ENCODE measurements at places on chromosomes 4 and X.

DNA sequence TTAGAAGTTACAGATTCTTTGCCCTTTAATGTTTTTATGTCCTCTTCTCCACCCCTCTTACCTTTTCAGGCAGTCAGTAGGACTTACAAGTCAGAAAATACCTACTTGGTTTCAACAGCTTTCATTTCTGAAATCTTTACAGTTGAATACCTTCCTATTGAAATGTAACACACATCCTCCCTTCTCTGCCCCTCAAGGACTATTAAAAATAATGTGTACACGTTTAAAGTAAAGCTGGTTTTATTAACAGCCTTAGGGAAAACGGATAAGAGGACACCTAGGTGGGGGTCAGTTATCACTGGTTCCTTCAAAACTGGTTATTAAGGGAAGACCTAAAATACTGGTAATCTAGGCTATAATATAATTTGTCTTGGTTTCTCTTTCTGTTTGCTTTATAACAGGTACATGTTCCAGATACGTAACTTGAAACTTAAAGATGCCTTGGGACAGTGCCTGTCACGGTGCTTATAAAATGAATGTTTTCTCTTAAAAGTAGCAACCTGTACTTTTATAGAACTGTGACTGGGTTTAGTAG, 1.8 kb downstream of the CCSER1 start:
- DNase-seq = no peak

DNA sequence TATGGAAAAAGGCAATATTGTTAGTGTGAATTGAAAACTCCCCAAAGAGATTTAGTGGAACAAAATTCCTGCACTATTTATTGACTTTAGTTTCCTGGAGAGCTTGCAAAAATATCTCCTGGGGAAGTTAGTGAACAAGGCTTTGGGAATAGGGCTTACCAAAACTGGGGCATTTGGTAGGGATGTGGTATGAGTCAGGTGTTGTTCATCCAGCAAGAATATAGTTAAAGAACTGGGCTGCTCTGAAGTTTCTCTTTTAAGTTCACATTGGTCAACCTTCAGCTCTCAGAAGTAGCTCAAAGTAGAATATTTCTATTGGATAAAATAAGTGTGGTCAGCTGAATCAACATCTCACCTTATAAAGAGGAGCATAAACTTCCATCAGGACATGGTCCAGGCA, 185.0 kb downstream of the CPE start:
- no peak for DNase-seq

DNA sequence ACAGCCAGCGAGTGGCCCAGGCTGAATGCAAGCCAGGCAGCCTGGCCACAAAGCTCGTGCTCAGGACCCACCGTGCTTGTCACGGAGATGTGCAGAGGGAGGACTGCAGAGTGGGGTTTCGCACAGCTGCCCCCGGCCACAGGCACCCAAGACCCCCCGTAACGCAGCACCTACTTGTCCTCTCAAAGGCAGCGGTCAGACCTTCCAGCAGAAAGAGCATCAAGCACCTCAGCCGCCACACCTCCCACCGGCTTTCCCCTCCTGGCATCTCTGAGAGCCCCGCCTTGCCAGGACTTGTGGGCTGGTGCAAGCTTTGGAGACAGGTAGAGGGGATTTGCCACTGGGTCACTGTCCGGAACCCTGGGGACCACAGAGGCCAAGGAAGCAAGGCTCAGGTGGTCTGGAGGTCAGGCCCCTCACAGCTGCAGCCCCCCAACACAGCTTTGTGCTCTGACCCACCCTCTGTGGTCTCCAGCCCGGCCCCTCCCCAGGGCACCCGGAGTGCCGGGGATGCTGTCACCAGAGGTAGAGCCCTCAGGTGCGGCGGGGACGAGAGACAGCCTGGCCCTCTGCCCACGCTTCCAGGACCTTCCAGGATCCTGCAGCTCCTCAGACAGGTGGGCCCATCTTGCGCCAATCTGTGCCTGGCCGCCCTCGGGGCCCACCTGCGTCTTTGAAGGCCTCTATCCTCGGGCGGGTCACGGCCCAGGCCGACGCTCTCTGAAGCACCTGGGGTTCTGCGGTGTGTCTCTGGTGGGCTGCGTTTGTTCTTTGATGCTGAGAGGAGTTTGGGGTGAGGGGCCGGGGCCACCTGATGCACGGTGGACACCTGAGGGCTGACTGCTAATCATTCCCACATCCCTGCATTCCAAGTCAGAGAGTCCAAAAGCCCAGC, 34.4 kb upstream of the HMX1 start:
- DNase-seq = peak; percentile 14

GRCh38 chrX:125289920-125290319, 29.8 kb upstream of the TEX13C start:
- no peak for DNase-seq

- no peak for DNase-seq
Observed at GRCh38 chr4:30828264-30828926, 108.2 kb downstream of the PCDH7 start.

DNA sequence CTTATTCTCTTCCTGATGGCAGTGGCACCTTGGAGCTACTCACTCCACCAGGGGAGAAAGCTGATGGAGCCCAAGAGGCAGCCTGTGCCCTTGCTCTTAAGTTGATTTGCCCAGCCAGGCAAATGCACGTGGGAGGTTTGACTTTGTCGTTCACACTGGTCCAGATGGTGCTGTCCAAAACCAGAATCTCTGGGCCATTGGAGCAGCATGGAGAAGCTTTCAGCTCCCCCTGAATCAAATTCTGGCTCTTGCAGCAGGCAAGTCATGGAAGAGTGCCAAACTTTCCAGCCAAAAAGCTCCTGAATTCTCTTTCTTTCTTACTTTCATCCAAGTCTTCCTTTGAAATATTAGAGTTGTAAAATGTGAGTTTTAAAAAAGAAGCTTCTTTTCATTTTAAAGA, 970.4 kb downstream of the RPA4 start:
- no peak for DNase-seq

DNA sequence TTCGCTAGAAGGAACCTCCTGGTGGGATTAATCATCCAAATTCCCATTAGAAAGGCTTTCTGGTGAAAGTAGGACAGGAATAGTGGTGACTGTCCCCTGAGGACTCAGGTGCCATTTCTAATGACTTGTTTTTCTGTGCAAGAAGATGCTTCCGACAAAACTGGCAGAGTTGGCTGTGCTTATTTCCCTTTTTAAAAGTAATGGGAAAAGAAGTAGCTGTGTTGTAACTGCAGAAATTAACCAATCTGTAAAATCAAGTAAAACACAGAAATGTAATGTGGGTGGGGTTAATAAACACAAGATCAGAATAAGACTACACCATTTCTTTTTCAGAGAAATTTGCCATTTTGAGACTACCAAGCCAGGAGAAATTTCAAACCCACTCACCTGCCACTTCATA, 55.0 kb upstream of the FAM9B start:
- DNase-seq = no peak

DNA sequence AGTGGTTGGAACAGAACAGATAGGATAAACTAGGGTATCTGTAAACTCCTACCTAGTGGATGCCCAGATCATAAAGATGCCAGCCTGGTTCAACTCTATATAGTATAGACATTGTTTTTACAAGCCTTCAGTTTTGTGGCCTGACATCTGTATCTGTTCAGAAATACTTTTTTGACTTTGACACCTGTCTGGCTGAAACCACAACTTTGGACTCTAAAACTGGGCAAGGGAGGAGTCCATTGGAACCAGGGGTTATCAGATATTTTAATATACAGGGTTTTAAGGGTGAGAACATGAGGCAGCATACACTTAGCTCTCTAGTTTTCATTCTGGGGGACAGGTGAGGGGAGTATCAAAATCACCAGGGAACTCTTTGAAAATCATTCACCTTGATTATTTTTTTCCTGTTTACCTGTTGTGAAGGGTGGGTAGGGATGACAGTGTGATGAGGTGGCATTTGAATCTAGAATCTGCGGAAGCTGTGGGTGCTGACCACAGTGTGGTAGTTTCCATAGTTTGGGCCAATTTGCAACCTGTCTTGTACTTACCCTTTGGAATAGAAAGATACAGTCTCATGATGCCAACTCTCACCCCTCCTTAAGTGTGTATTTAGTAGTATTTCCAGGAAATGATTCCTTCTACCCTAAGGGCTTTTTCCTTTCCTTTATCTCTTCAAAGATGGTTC, 20.6 kb downstream of the GAB1 start:
- no peak for DNase-seq

DNA sequence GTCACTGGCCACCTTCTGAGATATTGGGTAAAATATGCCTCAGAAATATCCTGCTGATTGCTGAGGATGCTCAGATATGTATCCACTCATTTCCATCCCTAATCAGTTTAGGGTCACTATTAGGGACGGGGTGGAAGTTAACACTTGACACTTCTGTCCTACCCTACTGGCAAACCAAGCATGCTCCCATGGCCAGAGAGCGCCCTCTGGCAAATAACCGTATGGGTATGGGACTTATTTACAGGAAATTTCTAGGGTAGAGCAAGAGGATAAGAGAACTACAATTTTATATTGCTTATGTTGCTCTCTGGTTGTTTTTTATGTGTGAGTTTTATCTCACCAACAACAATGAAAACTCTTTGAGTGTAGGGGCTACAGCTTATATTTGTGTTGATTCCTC, 86.8 kb upstream of the TSPAN7 start:
- no peak for DNase-seq

DNA sequence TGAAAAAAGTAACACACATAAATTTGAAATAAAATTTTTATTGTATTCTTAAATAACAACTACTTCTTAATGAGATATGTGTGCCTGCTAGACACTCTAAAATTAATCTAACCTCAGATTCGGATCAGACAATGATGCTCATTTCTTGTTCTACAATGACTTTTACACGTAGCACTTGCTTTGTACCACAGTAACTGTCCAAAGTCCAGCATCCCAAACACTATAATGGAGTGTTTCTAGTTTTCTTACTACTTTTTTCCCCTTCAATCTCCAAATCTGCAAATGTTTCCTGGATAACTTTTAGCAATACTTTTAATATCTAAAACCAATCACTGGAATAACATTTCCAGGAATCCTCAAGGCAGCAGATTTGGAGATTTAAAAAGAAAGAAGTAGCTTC, 75.9 kb downstream of the ADGRA3 start:
- no peak for DNase-seq

DNA sequence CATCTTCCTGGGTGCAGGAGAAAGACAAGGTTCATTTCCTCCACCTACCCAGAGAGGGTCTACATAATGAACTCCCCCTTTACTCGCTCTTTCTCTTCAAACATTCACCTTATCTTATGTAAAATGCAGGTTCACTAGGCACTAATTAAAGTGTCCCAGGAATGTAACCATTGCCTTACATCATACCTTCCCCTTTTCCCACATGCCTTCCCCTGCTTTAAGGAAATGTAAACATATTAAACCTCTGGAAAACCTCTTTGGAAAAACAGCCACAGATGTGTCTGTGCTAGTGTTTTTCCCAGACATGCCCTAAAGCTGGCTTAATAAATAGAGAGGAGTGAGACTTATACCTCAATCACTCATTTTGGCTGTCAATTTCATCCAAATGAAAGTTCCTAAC, 15.8 kb downstream of the TBC1D9 start:
- DNase-seq = no peak

DNA sequence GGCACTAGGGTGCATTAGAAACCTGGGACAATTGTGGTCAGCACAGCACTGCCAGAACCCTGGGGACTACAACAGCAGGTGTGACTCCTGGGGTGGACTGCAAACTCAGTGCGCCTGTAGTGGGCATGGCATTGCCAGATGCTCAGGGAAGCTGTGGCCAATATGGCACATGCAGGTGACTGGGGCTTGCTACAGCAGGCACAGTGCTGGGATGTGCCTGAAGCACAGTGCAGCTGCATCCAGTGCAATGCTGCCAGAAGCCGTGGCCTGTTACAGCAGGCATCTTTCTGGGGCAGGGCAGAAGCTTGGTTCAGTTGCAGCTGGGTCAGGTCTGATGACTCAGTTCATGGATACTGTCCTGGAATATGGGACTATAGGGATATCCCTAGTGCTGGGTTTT, 445.8 kb downstream of the CCSER1 start:
- no peak for DNase-seq

DNA sequence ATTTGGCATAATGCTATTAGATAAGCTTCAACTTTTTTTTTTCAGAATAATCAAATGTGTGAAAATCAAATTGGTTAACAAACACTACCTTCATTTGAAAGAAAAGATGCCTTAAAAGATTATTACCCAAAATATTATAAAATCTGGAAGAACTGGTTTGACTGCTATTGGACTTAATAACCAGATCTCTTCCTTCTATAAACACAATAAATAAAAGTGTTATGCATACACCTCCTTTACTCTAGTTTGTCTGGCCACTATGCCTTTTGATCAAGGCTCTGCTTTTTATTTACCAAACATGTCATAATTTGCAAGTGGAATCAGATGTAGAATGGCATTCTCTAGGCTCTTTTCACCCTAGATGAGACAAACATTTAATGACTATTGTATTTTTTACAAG, 897.3 kb upstream of the EPHA5 start:
- DNase-seq = no peak

DNA sequence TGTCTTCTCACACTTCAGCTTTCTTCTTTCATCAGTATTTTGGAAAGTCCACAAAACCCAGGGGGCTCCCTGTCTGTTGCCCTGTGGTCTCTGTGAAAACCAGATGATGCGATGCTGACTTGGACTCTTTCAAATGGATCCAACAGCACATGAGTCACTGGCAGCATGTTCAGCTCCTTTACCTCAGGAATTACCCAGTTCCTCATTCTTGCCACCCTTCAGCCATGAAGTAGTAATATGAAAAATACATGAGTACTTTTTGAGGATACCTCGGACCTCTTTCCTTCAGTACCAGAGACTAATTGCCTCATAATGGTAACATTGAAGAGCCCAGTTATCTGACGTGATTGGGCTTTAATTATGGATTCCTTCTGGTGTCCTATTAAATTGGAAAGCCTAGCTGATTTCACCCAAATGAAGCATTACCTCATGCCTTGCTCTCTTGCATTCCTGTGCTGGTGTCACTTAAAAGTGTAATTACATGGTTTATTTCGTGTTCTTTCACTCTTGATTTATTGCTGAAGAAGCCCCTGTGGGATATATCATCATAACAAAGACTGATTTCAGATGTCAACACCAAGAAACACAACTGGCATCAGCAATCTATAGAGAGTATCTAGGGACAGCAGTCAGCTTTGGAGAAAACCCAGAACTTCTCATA, 63.4 kb downstream of the NFKB1 start:
- DNase-seq = no peak

DNA sequence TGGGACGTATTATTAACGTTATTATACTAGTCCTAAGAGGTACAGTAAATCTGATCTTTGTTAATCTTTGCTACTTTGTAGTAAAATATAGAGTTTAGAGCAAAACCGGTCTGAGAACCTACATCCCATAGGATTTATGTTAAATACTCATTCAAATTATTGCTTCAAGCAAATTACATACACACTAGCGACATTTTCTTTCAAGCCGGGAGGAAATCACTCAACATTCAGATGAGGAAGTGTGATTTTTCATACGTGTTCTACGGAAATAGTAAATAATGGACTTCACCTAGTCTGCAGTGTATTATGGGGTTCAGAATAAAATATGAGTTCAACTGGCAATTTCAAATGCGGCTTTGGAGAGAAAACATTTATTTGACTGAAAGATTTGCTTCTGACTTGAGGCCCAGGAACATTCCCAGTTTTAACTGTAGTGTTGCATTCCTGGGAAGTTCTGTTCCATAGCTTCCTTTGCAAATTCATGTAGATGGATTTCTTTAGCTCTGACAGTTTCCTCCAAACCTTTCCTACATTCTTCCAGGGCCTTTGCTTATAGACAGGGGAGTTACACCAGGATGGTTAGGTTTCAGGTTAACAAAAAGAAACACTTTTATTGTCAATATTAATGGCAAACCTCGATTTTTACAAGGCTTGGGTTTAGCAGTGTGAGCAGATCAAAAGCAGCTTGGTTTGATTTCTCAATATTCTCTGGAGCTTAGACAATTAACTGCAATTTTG, 5.3 kb upstream of the HAND2 start:
- no peak for DNase-seq
